ENCODE measurements at places on chromosomes 2 and 18.

GRCh38 chr2:107738266-107738665 lies 88.4 kb upstream of the RGPD4 start:
- no peak for DNase-seq

- DNase-seq: peak; percentile 61
Observed at GRCh38 chr2:169095621-169096105, 26.3 kb downstream of the DHRS9 start.

DNA sequence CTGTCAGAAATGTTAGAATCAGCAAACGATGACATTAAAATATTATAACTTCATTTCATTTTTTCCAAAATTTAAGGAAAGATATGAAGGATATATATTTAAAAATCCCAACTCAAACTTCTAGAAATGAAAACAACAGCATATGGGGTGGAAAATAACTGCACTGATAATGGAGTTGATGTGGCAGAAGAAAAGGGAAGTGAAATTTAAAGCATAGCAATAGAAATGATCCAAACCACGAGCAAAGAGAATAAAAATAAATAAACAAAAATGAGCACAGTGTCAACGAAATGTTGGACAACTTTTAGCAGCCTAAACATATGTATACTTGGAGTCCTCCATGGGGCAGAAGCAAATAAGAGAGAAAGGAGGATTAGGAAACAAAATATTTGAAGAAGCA lies 280.2 kb downstream of the KCNJ3 start:
- no peak for DNase-seq

DNA sequence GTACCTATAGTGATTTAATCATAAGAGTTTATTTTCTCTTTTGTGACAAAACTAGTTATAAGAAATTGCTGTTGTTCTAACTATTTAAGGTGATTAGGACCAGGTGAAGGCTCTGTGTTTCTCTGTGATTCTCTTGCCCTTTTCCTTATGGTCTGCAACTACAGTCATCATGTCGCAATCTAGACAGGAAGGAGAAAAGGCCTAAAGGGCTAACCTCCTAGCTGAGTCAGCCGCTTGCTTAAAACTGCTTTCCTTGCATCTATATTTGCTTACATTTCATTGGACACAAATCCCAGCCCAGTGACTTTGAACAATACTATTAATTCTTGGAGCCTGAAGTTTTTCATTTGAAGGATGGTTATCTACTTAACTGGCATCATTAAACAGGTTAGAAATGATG lies 93.1 kb downstream of the PIK3C3 start:
- DNase-seq: peak; percentile 68

DNA sequence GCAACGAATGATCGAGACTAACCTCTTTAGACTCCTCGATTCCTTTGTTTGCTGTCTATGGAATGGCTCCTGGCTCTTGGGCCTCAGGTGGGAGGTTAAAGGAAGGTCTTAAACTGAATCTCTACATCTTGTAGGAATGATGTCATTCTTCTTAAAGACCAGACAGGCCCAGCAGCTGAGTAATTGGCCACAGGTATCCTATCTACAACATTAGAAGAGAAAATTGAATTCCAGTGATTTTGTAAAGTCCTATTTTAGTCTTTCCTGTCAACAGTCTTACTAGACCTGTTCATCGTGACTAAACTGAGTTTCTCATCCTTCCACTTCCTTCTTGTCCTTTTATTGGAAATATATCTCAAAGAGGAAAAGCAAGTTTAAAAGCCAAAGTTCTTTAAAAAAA lies 274.8 kb downstream of the ALPK2 start:
- no peak for DNase-seq

DNA sequence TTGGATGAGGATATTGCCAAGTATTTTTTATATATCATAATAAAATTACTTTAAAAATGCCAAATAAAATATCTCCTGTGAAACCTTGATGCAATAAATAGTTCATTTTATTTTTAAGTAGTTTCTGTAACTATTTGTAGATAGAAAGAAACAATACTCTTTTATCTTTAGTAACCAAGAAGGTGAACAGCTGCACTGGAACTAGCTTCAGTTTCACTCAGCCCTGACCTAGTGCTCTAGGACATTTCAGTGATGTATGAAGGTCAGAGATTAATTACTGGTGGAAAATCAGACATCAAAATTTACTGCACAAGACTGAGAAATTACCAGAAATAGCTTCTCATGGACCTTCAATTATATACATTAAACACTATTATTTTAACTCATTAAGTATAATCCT lies 1305.0 kb downstream of the CNTNAP5 start:
- DNase-seq: no peak

- peak; percentile 78 for DNase-seq
Observed at GRCh38 chr2:184597571-184597991, 748 bp upstream of the ZNF804A start.

DNA sequence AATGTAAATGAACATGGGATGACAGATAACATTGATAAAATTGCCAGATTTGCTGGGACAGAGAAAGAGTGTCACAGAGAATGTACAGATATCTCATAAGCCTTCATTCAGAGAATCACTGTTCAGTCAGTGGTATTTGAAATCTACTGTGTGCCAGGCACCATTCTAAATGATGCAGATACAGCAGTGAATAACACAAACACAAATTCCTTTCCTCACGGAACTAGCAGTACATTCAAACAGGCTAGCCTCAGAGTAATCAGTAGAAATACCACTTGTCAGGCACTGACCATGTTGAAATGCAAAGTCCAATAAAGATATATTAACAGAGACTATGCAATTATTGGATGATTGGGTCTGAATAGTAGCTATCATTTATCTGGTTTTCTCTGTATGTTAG lies 211.0 kb downstream of the RDH14 start:
- no peak for DNase-seq

- no peak for DNase-seq
Observed at GRCh38 chr2:218130822-218131221, 5.0 kb downstream of the CXCR2 start.

GRCh38 chr2:84395820-84396219 lies 63.3 kb downstream of the SUCLG1 start:
- DNase-seq: no peak

DNA sequence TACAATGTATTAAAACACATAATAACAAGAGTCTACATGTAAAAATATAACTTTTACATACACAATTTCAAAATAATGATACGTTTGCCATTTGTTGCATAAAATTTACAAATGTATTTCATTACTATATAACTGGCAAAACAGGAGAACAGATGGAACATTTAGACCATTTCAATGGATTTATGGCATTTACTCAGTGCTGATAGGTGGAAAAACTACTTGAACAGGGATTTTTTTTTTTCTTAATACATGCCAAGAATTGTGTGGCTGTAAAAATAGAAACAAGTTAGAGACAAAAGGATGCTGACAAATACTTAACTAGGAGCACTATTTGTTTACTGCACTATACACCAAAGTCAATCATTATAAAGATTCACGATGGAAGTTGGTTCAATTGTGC lies 266.8 kb upstream of the CCDC68 start:
- no peak for DNase-seq

GRCh38 chr2:179581605-179582004 lies 279.8 kb downstream of the ZNF385B start:
- DNase-seq: no peak

DNA sequence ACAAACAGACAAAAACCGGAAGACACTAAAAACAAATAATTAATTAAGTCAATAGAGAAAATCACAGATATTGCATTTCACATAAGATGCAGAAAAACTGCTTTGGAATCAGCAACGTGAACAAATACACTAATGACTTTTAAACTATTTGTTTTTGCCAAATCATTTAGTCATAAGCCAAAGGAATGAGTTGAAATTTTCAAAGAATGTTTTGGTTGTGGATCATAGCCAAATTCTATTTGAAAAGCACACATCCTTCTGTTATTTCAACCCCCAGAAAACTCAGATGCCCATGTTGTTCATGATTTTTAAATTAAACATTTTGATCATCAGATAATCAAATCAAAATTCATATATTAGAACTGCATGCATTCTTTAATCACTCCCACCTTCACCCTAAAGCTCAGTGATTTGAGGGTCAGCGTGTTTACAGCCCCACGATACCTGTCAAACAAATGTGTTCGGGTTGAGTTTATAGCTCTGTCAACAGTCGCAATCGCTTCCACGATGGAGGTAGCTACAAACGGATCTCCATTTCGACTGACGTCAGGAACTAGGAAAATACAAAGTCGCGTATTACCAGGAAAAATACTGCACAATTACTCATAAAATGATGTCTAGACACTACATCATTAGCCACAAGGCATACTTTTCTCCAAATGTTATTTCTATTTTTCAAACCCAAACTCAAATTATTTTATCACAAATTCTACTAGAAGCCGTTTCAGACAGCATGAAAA lies 90.2 kb downstream of the PXDN start:
- no peak for DNase-seq

- no peak for DNase-seq
Observed at GRCh38 chr2:191783416-191783815, 63.5 kb downstream of the CAVIN2 start.

- DNase-seq: no peak
Observed at GRCh38 chr18:60804415-60804814, 431.8 kb upstream of the MC4R start.

All from GF-D8 (cell line).